ENCODE measurements at places on chromosomes 1 and 21.

DNA sequence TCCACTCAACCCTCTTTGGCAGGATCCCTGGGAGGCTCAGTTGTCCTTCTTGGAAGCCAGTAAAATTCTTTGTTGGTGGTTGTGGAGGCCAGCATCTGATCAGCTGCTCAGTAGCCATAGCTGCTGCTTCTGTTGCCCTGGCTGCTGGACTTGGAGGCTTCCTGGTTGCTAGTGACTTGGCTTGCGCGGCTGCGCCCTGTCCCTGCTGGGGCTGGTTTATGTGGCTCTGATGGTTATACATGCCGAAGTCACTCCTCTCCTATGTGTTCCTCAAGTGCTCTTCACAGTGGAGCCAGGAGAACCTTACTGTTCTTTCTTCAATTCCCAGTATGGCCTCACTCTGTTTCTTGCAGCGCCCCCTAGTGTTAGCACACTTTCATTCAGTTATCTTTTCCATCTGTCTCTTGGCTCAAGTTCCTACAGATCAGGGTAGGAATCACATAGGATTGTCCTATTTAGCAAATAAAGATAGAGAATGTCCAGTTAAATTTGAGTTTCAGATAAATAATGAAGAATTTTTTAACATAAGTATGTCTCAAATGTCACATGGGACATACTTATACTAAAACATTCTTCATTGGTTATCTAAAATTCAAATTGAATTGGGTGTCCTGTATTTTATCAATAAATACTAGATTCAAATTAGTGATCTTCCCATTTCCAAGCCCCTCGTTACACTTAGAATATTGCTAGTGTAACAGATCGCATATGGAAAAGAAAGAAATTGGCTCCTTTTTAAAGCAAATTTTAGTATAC, 176.5 kb downstream of the TGFB2 start:
- no peak for DNase-seq

- DNase-seq: no peak
Measured at GRCh38 chr1:52629325-52629643, 3.7 kb upstream of the SHISAL2A start.

DNA sequence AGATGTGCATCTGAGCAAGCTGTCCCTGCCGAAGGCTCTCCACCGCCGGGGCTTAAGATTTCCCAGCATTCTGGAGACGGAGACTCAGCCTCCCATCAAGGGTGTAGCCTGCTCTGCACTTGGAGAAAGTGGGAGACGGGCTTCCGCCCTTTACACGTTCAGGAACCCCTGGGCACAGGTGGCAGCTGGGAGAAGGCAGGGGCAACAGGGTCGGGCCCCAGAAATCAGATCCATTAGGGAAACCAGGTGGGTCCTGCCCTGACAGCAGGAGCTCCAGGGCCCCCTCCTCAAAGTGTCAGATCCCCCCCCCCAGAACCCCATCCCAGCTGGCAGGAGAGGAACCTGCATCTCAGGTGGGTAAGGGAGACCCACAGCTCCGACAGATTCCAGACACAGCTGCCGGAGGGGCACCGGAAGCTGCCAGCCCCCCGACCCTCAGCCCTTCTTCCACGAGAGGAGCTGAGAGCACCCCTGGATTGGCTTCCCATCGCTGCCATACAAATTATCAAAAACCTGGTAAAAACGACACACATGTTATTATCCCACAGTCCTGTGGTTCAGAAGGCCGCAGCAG, 236.6 kb downstream of the NPHP4 start:
- no peak for DNase-seq

- no peak for DNase-seq
Measured at GRCh38 chr1:115828101-115829022, 12.6 kb downstream of the NHLH2 start.

DNA sequence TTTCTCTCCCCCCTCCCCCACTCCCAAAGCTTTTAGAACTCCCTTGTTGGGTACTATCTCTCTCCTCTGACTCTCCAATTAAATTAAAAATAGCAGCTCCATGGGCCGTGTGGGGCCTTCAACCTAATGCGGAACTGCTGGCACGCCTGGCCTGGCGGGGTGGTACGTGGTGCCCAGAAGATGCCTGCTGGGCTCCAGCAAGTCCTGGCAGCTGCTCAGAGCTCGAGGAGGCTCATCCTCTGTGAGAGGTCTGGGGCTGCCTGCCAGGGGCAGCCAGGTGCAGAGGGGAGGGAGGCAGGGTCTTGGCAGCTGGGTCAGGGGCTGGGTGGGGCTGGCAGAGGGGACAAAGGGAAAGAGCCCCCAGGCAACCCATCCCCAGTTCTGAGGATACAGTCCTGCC, 74.4 kb downstream of the ACTL8 start:
- DNase-seq: no peak

All from CD4-positive, alpha-beta T cell treated with Interleukin-6 at 100 ng/mL for 8 hours (primary cell).